ENCODE measurements at places on chromosomes 1 and 21.

- H3K27ac ChIP-seq: no peak overlapping the region
- H3K27me3 ChIP-seq: no peaks in the 10 kb centered on the region
- DNase-seq: no peak
- H3K4me1 ChIP-seq: no peaks in the 10 kb centered on the region
- H3K4me3 ChIP-seq: no peak overlapping the region
Observed at GRCh38 chr1:45945426-45945825, 142.0 kb downstream of the MAST2 start.

- no peaks in the 10 kb centered on the region for H3K4me1 ChIP-seq
- H3K27me3 ChIP-seq: peaks cover 24% of the 10 kb centered on the region
- no peak overlapping the region for H3K4me3 ChIP-seq
- no peak for DNase-seq
- H3K36me3 ChIP-seq: no peaks in the 10 kb centered on the region
- no peak overlapping the region for H3K27ac ChIP-seq
Observed at GRCh38 chr1:25145775-25146393, 86.4 kb downstream of the SYF2 start.

DNA sequence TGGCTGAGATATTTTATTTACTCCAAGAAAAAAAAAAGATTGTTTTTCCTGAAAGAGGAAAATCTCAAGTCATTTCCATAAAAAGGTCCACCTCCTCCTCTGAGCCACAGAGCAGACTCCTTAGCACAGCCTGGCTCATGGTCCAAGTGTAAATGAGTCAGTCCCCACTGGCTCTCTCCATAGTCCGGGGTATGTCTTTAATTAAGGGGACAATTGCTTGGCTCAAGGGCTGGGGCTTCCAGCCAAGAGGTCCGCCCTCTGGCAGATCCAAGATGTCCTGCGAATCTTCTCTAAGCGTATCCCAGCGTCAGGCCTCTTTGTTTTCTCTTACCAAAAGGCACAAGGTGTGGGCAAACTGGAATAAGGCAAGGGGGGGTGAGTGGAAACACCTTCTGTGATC lies 33.3 kb downstream of the FOXD2 start:
- DNase-seq: no peak
- no peak overlapping the region for H3K4me3 ChIP-seq
- H3K27me3 ChIP-seq: no peaks in the 10 kb centered on the region
- no peaks in the 10 kb centered on the region for H3K4me1 ChIP-seq
- H3K27ac ChIP-seq: no peak overlapping the region
- no peaks in the 10 kb centered on the region for H3K36me3 ChIP-seq

GRCh38 chr1:46342084-46342656 lies 1.6 kb downstream of the NSUN4 start:
- no peaks in the 10 kb centered on the region for H3K36me3 ChIP-seq
- H3K4me1 ChIP-seq: peaks cover 27% of the 10 kb centered on the region
- DNase-seq: no peak
- no peaks in the 10 kb centered on the region for H3K27me3 ChIP-seq
- H3K4me3 ChIP-seq: no peak overlapping the region

- no peaks in the 10 kb centered on the region for H3K36me3 ChIP-seq
- no peak overlapping the region for H3K4me3 ChIP-seq
- no peak for DNase-seq
- H3K27me3 ChIP-seq: peaks cover 5% of the 10 kb centered on the region
Observed at GRCh38 chr1:110565565-110565964, 40.6 kb downstream of the KCNA2 start.

GRCh38 chr1:151887028-151887427 lies 22.3 kb downstream of the THEM4 start:
- H3K4me1 ChIP-seq: peaks cover 5% of the 10 kb centered on the region
- H3K4me3 ChIP-seq: no peak overlapping the region
- H3K27ac ChIP-seq: no peak overlapping the region
- DNase-seq: no peak
- H3K27me3 ChIP-seq: no peaks in the 10 kb centered on the region
- peaks cover 32% of the 10 kb centered on the region for H3K36me3 ChIP-seq

- no peaks in the 10 kb centered on the region for H3K27me3 ChIP-seq
- no peaks in the 10 kb centered on the region for H3K36me3 ChIP-seq
- no peak for DNase-seq
- H3K4me1 ChIP-seq: no peaks in the 10 kb centered on the region
Observed at GRCh38 chr1:60118085-60118484, 44.5 kb upstream of the C1orf87 start.

DNA sequence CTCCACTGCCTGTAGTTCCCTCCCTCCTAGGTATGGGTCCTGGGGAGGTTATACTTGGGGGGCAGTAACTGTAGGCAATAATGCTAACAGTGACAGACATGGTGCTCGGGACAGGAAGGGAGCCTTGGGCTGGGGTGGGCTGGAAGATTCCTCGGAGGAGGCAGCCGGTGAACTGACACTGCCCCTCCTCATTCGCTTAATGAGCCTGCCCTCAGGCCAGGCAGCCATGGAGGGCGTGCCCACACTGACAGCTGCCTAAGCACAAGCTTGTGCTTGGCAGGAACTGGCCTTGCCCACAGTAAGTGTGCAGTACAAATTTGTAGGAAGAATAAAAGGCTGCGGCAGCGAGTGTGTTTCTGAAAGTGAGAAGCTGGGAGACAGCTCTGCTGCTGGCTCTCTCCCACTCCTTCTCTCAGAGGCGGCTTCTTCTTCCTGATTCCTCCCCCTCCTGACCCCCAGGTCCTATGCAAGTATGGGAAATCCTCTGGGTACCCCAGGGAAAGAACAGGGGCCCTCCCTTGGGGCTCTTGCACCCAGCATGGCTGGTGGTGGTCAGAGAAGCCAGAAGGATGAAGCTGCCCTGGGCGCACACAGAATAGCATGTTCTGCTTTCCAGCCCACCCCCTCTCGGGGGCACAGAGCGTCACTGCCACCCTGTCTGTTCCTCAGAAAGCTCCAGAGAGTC lies 23.6 kb downstream of the OPTC start:
- H3K27me3 ChIP-seq: no peaks in the 10 kb centered on the region
- DNase-seq: no peak
- no peaks in the 10 kb centered on the region for H3K36me3 ChIP-seq
- H3K4me1 ChIP-seq: peaks cover 17% of the 10 kb centered on the region

- no peaks in the 10 kb centered on the region for H3K27me3 ChIP-seq
- no peak overlapping the region for H3K27ac ChIP-seq
- H3K4me1 ChIP-seq: no peaks in the 10 kb centered on the region
- no peak for DNase-seq
- H3K4me3 ChIP-seq: no peak overlapping the region
Observed at GRCh38 chr21:41387042-41387819, 25.4 kb downstream of the MX2 start.

GRCh38 chr1:108502138-108502537 lies 52.0 kb downstream of the NBPF6 start:
- no peaks in the 10 kb centered on the region for H3K36me3 ChIP-seq
- peaks cover 14% of the 10 kb centered on the region for H3K4me1 ChIP-seq
- no peak overlapping the region for H3K27ac ChIP-seq
- no peak for DNase-seq

- no peaks in the 10 kb centered on the region for H3K36me3 ChIP-seq
- H3K27me3 ChIP-seq: no peaks in the 10 kb centered on the region
- DNase-seq: no peak
- no peaks in the 10 kb centered on the region for H3K4me1 ChIP-seq
Observed at GRCh38 chr1:71944006-71944405, 338.3 kb downstream of the NEGR1 start.

- no peak overlapping the region for H3K4me3 ChIP-seq
- H3K36me3 ChIP-seq: peaks cover 5% of the 10 kb centered on the region
- no peaks in the 10 kb centered on the region for H3K27me3 ChIP-seq
- DNase-seq: no peak
Observed at GRCh38 chr21:25885880-25886279, 151.1 kb downstream of the GABPA start.

- peak overlapping the region; percentile 54 for H3K27ac ChIP-seq
- no peak for DNase-seq
- no peaks in the 10 kb centered on the region for H3K36me3 ChIP-seq
- no peaks in the 10 kb centered on the region for H3K27me3 ChIP-seq
- peaks cover 28% of the 10 kb centered on the region for H3K4me1 ChIP-seq
Observed at GRCh38 chr1:24856787-24857506, 73.1 kb downstream of the RUNX3 start.

GRCh38 chr1:177615251-177615650 lies 354.6 kb downstream of the SEC16B start:
- H3K36me3 ChIP-seq: no peaks in the 10 kb centered on the region
- DNase-seq: no peak
- H3K27ac ChIP-seq: no peak overlapping the region
- H3K4me3 ChIP-seq: no peak overlapping the region

- no peak overlapping the region for H3K27ac ChIP-seq
- H3K36me3 ChIP-seq: no peaks in the 10 kb centered on the region
- H3K27me3 ChIP-seq: no peaks in the 10 kb centered on the region
- no peaks in the 10 kb centered on the region for H3K4me1 ChIP-seq
- H3K4me3 ChIP-seq: no peak overlapping the region
Observed at GRCh38 chr1:76730027-76730426, 137.3 kb upstream of the ST6GALNAC5 start.

DNA sequence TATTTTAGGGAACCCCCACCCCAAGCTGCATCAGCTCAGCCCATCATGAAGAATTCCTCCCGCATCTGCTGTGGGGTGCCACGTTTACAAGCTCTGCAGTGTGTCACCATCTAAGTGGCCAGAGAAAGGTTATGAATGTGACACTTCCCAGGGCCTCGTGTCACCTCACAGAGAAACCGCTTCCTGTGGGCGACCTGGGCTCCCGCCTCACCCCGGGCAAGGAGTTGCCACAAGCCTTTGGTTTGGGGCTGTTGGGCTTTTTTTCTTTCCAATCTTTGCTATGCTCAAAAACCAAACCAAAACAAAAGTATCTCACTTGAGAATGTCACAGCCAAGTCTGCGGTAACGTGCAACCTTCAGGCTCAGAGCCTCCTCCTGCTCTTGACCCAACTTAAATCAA lies 82.1 kb upstream of the ARHGEF16 start:
- H3K4me1 ChIP-seq: peaks cover 2% of the 10 kb centered on the region
- no peaks in the 10 kb centered on the region for H3K36me3 ChIP-seq
- H3K27me3 ChIP-seq: no peaks in the 10 kb centered on the region
- no peak overlapping the region for H3K27ac ChIP-seq

DNA sequence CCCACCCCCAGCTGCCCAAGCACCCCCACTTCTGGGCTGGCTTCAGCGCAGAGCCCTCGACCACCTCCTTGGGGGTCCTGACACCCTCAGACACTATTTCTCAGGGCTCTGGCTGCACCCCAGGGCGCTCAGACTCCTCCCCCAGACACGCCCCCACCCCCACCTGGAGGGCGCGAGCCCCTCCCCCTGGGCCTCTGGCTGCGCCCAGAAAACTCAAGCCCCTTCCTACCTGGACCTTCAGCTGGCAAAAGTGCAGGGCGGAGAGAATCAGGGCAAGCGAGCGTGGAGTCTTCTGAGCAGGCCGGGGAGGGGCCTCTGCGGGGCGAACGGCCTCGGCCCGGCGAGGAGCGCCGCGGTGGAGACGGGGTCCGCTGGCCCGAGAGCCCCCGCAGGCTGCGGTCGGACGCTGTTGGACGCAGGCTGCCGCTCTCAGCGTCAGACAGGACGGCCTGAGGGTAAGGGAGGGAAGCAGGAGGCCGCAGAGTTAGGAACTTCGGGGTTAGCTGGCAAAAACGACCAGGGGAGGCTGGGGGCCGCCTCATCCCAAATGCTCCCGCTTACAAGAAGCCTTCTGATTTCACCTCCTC lies 17.4 kb upstream of the NBPF1 start:
- H3K4me3 ChIP-seq: no peak overlapping the region
- no peaks in the 10 kb centered on the region for H3K27me3 ChIP-seq
- DNase-seq: peak; percentile 6
- no peak overlapping the region for H3K27ac ChIP-seq
- peaks cover 93% of the 10 kb centered on the region for H3K36me3 ChIP-seq
- H3K4me1 ChIP-seq: no peaks in the 10 kb centered on the region

DNA sequence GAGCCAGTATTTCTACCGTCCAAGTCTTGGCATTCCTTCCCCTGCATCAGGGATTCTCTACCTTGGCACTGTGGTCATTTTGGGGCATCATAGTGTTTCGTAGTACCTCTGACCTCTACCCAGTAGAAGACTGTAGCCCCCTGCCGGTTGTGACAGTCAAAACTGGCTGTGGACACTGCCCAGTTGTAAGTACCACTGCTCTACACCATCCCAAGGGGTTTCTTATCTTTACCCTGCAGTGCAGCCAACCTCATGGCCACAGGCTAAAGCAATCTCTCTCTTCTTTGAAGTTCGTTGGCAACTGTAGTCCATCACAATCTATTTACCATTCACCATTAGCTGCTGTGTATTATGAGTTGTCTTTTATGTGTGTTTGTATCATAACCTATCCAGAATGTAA lies 29.3 kb upstream of the ERO1B start:
- no peaks in the 10 kb centered on the region for H3K4me1 ChIP-seq

DNA sequence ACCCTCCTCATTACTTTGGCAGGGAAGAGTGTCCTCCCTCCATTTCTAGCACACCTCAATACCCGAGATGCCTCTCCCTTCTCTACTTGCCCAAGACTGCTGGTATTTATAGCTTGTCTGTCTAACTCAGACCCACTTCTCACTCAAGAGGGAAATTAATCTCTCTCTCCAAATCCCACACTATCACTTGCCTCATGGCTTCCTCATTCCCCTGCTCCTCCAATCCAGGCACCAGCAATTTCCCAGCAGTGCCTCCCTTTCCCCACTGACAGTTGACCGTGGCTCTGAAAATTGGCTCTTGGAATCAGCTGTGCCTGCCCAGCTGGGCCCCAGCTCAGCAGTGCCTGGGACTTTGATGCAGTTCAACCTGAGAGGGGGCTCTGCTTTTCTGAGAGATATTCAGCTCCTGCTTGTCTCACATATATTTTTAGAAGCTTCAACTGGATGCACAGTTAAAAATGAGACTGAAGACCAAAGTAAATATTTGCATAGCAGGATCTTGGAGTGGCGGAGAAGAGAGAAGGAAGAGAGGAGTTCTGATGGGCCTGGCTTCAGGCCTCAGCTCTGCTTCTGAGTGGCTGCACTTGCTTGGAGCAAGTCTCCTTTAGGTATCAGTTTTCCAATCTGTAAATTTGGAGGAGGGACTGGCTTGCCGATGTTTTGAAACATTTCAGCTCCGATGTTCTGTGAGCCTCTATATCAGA lies 81.1 kb upstream of the SPATA6 start:
- no peaks in the 10 kb centered on the region for H3K36me3 ChIP-seq
- no peak for DNase-seq
- no peak overlapping the region for H3K4me3 ChIP-seq
- H3K27ac ChIP-seq: no peak overlapping the region
- no peaks in the 10 kb centered on the region for H3K27me3 ChIP-seq
- no peaks in the 10 kb centered on the region for H3K4me1 ChIP-seq

GRCh38 chr1:151934048-151934493 lies 24.8 kb upstream of the THEM4 start:
- no peaks in the 10 kb centered on the region for H3K36me3 ChIP-seq
- H3K4me1 ChIP-seq: peaks cover 3% of the 10 kb centered on the region
- no peak overlapping the region for H3K27ac ChIP-seq
